ENCODE measurements at places on chromosomes 1 and 21.
A peak's percentile ranks its signal among the peaks of the same experiment; 100 is the strongest.

- no peak for DNase-seq
These were observed 6.5 kb downstream of the SHISA4 start for GRCh38 chr1:201895120-201895665.

GRCh38 chr1:179706339-179706941, 36.7 kb upstream of the FAM163A start:
- DNase-seq = peak; percentile 77

GRCh38 chr1:104636581-104636980, 886.9 kb downstream of the AMY1C start:
- DNase-seq = no peak

DNA sequence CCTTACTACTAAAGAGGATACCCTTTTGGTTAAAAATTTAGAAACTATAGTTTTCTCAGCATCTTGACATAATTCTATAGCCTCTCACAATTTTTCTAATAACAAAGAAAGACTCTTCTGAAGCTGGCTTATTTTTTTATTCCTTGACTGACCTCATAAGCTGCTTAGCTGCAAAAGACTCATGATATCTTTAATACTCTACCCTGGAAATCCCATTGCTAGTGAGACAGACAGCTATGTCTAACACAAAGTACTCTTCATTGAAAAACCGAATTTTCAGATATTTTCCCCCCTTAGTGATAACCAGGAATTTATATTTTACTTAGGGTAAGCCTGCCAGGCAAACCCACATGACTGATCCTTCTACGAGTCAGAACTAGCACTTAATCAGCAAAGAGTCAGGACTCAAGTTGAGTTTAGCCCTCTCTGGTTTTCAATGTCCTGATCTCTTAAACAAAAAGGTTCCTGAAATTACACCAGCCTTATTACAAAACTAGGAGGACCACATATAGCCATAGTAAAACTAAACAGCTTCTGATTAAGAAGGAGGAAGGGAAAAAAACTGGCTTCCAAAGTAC, 56.9 kb downstream of the ENAH start:
- DNase-seq = no peak

DNA sequence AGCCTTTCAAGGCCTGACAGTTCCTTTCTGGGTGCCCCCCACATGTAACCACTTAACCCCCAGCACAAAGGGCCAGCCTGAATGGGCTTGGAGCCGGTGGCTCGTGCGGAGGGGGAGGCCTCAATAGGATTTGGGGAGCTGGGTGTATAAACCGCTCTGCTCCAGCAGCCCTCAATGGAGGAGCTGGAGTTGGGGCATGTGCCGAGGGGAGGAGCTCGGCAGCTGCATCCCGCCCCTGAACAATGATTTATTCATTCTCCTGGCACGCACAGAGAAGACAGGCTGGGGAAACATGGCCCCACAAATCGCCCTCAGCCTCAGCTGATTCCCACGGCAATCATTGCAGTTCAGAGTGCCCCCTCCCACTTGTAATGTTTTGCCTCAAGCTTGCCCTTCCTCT, 6.9 kb upstream of the C1orf216 start:
- no peak for DNase-seq

DNA sequence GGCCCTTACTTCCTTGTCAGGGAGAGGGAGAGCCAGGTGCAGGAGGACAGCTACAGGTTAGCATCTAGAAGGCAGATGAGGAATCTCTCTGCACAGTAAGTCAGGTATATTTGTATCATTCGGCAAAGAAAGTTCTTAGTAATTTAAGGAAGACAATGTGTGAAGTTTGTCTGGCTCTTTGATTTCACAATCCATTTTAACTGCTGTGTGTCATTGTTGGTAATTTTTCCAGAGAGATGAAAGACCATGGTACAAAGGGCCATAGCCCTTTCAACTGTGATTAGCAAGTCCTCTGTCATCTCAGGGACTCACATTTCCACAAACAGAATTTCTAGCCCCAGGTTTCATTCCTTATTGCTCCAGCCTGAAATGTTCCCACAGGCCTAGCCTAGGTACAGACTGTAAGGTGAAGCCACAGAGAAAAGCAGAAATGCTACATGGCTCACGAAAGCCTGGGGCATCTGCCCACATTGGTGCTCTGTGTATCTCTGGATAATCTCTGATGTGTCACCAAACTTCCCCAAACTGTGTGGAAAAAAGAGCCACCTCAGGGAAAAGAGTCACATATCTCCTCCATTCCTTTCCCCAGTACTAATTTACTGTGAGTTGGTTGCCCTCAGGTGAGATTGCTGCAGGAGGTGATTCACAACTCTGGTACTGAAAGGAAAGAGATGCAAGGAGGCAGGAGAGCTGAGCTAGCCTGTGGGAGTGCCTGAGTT, 70.6 kb downstream of the SYT6 start:
- no peak for DNase-seq

GRCh38 chr1:232655028-232655745, 25.3 kb upstream of the SIPA1L2 start:
- no peak for DNase-seq

DNA sequence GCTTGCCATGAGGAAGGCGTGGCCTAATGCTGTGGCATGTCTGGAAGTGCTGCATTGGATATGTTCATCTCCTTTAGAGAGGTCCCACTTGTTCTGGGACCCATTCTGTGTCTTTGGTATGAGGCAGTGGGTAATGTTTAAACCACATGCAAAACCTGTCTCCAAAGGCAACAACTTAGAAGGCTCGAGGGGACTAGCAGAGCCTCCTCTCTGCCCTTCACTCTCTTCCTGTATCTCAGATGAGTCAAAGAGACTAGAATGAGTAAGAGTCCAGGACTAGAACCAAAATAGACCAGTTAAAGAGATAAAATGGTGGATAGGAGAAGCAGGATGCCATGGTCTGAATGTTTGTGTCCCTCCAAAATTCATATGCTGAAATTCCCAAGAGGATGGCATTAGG, 220.8 kb upstream of the KIAA0040 start:
- no peak for DNase-seq

DNA sequence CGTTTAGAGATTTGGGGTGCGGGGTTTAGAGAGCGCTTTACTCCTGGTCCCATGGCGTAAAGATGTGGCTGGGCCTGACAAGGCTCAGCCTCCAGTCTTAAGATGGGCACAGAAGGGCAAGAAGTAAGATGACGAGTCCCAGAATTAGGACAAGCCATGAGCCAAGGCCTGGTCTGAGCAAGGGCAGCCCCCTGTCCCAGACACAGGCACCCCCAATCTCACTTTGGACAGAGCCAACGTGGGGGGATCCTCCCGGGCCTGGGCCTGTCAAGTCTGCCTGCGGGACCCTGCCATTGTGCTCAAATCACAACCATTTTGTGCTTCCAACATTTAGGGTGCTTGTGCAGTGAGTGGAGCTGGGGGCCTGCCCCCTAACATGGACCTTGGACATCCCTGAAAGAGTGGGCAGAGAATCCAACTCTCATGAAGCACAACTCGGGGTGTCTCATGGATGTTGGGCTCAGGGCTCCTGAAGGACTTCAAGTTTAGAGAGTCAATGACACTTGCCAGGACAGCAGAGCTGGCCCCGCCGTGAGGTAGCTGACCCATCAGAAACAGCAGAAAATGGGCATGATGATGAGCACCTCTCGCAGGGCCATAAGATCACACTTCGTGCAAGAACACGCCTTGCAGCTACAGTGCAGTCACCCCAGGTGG, 52.6 kb downstream of the KIF21B start:
- DNase-seq = no peak

GRCh38 chr1:78540048-78540447, 49.3 kb downstream of the PTGFR start:
- DNase-seq = no peak

- no peak for DNase-seq
These were observed 859.5 kb downstream of the USP25 start for GRCh38 chr21:16589006-16589898.

- DNase-seq = no peak
These were observed 142.5 kb downstream of the USP25 start for GRCh38 chr21:15872236-15872635.

DNA sequence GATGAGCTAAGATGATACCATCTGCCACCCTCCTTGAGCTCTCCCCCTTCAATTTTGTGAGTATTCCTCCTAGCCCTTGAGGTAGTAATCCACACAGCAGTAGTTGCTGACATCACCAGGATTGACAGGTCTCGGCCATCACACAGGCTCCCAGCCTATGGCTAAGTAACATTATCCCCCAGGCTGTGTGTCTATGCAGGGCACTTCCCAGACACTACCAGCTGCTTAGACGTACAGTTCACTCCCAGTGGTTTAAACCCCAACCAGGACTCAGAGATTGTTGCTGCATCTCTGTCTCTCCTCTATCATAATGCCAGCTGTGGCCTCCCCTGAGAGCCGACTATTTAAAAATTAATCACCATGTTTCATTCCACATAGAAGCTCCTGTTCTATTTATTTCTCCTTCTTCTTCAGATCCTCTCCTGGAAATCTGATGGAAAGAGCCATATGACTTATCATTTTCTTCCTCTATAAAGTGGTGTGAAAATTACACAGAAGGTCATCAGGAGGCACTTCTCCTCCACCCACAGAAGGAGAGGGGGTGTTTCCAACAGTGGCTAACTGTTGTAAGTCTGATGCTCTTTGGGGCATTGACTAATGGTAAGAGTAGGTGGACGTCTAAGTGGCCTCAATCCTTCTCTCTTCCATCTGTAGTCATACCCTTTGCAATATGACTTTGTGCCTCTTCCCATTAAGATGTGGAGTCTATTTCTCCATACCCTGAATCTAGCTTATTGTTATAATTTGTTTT, 396.3 kb downstream of the SETD4 start:
- no peak for DNase-seq

- DNase-seq = no peak
These were observed 37.7 kb downstream of the IGFN1 start for GRCh38 chr1:201228011-201228983.

DNA sequence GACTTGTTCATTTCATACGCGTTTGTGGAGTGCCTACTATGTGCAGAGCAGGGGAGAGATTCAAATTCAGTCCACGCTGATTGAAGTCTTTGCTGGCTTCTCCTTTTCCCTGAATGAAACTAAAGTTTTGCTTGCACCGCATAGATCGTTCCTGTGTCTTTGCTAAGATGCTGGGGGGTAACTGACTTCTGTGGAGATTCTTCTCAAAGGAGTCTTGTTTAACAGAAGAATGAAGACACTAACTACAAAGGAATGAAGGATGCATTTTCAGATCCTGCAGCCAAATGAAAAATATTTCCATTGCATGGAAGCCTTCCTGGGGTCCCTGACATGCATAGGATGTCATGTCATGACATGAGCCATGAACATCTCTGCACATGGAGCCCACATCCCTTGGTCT, 26.9 kb upstream of the H6PD start:
- DNase-seq = no peak

- no peak for DNase-seq
These were observed 138.0 kb downstream of the HS2ST1 start for GRCh38 chr1:87052400-87052799.
